Natural killer cell treated with Interleukin-12 subunit alpha and Interleukin-12 subunit beta and Interleukin-15 and Interleukin-18, amount 100 ng/mL, for 72 hours (primary cell): ENCODE measurements at places on chromosomes 2 and 18. TPM values are rescaled to one million over a fixed set of nuclear protein-coding genes. Genes with fewer than 3 reads are reported as not detected.

DNA sequence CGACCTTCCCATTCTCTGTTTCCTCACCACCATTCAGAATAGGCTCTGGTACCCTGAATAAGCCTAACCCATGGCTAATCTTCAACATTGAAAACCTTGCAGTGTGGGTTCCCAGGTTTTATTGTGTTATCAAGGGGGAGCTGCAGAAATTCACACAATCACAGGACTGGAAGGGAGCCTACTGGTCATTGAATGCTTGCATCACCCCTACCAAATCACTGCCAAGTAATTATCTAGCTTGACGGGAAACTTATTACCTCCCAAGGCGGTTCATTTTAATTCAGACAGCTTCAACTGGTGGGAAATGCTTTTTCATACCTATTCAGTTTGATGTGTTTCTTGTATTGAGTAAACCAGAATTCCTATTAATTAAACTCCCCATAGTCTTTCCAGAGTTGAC lies 33.6 kb upstream of the EFEMP1 start:
- no peak for DNase-seq

- no peak for DNase-seq
Observed at GRCh38 chr2:158457826-158458616, 1.3 kb downstream of the PKP4 start.

DNA sequence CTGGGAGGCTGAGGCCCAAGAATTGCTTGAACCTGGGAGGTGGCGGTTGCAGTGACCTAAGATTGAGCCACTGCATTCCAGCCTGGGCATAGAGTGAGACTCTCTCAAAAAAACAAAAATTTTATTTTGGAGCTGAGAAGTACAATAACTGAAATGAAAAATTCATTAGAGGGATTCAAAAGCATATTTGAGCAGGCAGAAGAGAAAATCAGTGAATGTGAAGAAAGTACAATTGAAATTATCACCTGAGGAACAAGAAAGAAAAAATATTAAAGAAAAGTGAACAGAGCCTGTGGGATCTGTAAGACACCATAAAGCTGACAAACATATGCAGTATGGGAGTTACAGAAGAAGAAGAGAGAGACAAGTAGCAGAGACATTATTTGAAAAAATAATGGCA lies 137.1 kb downstream of the RAB3GAP1 start:
- no peak for DNase-seq

- DNase-seq, result no peak
Observed at GRCh38 chr18:57631697-57632096, 10.1 kb upstream of the NARS1 start.

DNA sequence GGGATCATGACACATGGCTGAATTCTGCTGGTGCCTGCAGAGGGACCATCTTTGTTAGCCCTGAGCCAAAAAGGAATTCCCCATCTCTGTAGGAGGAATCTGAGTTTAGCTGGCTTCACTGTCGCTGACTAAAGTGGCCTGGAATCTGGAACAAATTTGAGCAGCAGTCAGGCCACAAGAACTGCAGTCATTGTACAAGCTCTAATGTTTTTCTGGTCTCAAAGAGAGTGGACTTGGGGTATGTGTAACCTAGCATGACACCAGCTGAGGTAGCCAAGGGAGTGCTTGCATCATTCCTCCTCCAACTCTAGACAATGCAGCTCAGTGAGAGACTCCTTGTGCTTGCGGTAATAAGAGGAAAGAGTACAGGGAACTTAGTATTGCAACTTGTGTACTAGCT lies 539.1 kb upstream of the LRRTM4 start:
- DNase-seq, result no peak

DNA sequence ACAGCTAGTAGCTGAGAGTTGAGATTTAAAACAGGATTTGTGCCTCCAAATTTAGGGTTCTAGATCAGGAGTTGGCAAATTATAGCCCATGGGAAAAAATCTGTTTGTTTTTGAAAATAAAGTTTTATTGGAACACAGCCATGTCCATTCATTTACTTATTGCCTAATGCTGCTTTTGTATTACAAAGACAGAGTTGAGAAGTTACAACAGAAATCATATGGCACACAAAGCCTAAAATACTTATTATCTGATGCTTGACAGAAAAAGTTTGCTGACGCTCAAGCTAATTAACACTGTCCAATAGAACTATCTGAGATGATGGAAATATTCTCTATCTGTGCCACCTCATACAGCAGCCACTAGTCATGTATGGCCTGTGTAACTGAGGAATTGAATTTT lies 229.1 kb upstream of the RASGRP3 start:
- DNase-seq, result no peak

- no peak for DNase-seq
Observed at GRCh38 chr2:14420851-14421250, 211.7 kb upstream of the LRATD1 start.

Gene PJVK
- 2.8 TPM for total RNA-seq

Gene DSC2
- total RNA-seq, result not detected
